GOT3 (cell line): ENCODE measurements at places on chromosomes 5 and 9.

GRCh38 chr9:105832096-105832710 lies 137.9 kb downstream of the TMEM38B start:
- DNase-seq, result no peak

DNA sequence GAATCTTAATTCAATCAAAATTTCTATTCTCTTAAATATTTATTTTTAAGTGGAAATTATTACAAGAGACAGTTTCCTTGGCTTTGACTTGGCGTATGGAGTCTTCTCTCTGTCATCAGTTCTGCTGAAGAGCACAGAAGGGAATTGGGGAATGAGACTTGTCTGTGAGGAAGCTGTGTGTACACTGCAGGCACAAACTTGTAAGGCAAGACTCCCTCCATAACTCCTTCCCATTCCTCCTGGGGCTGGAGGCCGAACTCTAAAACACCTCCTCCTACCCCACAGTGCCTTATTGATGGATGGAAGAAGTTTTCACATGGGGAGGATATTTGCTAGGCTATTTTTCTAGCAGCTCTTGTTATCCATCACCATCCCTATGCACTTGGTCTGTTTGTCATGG lies 187.4 kb upstream of the ELL2 start:
- DNase-seq, result no peak

- no peak for DNase-seq
Measured at GRCh38 chr5:138998521-138998920, 123.4 kb upstream of the LRRTM2 start.

- no peak for DNase-seq
Measured at GRCh38 chr5:81750308-81751008, 439 bp downstream of the SSBP2 start.

GRCh38 chr9:135716045-135716444 lies 14.1 kb downstream of the KCNT1 start:
- no peak for DNase-seq

DNA sequence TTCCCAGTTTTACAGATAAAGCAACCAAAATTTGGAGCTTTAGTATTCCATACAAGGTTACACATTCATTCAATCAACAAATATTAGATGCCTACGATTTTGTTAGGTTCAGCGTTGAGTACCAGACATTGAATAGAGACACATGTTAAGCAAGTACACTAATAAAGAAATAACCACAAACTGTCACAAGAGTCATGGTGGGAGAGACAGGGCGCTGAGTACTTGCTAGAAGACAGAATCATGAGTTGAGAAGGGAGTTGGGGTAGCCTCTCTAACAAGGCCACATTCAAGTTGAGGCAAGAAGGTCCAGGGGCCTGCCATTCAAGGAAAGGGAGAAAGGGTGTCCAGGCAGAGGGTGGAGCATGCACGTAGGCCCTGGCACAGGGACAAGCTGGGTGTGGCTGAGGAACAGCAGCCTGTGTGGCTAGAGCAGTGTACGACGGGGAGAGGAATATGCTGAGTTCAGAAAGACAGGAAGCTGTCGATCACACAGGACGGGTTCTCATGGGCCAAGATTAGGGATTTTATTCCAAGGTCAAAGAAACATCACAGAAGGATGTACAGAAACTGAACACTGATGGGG lies 17.0 kb downstream of the CDK5RAP2 start:
- DNase-seq, result no peak

DNA sequence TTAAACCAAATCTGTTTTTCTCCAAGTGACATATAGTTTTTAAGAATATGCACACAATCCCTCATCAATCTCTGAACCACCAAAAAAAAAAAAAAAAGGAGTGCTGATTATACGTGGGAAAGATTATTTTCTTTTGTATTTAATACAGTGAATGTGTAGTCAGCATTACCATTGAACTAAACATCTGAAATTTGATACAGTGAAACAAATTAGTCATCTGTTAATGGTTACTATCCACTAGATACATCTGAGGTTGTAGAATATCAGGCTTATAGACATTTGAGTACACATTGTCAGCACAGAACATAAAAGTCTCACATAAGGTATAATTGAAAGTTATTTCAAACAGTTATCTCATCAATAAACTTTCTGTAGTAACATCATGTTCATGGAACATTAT lies 87.0 kb downstream of the SLF1 start:
- no peak for DNase-seq

- DNase-seq, result no peak
Measured at GRCh38 chr9:112409758-112410157, 29.9 kb downstream of the HSDL2 start.

GRCh38 chr5:153896117-153896516 lies 142.6 kb downstream of the FAM114A2 start:
- no peak for DNase-seq

GRCh38 chr9:133226219-133227171 lies 17.4 kb upstream of the OBP2B start:
- no peak for DNase-seq

- no peak for DNase-seq
Measured at GRCh38 chr5:31768784-31769183, 129.9 kb downstream of the PDZD2 start.

GRCh38 chr9:123651273-123651672 lies 278.7 kb downstream of the DENND1A start:
- no peak for DNase-seq

GRCh38 chr5:36948041-36948440 lies 71.5 kb downstream of the NIPBL start:
- no peak for DNase-seq

DNA sequence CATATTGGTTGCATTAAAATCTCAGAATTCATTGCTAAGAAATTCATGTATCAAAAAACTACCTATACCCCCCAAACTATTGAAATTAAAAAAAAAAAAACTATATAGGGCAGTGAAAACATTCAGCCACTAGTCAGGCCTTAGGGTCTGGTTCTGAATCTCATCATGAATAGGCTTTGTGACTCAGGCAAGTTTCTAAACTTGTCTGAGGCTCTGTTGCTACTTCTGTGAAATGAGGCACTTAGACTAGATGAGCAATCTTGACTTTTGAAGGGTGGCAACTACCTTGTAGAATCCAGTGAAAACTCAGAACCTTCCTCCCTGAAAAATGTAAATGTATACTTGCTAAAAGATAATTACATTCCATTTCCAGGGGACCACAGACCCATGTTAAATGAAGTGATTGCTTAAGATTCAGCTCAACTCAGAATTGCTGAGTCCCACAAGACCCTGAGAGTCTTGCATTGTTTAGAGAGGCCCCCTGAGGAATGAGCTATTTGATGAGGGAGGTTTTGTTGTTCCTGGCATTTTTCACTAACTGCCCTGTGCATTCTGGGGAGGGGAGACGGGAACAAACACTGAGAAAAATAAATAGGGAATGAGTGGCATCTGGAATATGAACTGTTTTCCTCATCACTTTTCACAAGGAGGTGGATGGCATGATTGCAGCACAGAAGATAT lies 29.5 kb downstream of the RAI14 start:
- DNase-seq, result no peak

DNA sequence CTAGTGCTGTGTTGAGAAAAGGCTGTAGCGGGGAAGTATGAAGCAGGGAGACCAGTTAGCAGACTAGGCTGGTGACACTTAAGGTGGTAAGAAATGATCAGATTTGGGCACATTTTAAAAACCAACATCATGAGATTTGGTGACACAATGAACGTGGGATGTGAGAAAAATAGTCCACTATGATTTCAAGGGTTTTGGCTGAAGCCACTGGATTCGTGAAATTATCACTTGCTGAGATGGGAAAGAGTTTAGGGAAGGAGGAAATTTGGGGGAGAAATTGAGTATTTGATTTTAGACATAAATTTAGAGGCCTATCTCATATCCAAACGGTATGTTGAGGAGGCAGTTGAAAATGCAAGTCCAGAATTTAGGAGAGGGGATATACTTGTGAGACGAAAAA lies 23.1 kb downstream of the SKP2 start:
- no peak for DNase-seq

DNA sequence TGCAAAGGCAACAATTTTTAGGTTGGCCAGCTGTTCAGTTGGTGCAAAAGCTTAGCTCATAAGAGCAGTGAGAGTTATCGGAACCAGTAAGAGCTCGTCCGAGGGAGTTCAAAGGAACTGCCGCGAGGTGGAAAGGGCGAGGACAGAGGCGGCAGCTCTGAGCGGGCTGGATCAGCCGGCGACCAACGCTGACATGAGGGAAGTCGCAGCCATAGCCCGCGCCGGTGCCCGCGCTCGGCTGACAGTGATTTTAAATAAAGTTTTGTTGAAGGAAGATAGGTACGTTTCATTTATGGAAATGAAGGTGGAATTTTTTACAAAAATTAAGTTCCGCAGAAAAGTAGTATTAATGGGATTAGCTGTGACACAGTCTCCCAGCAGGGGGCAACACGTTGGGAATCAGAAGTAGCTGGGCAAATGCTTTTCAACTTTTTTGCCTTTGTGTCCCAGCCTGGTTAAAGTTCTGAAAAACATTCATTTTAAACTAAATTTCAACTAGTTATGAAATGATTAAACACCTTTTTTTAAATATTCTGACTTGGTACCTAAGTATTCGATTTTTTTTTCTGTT lies 43.2 kb downstream of the FBXO4 start:
- no peak for DNase-seq
